Activated T-cell treated with anti-CD3 and anti-CD28 coated beads, Interleukin-2, amount 50 U/mL, for 72 hours (primary cell): ENCODE measurements at places on chromosomes 6 and 20. TPM values are rescaled to one million over a fixed set of nuclear protein-coding genes. Genes with fewer than 3 reads are reported as not detected.

The OR2B6 gene
- total RNA-seq = 0.43 TPM

The SCUBE3 gene
- 0.05 TPM for total RNA-seq

The CYP21A2 gene
- 1.3 TPM for total RNA-seq

The MAP7 gene
- total RNA-seq = 1.4 TPM

The HAO1 gene
- total RNA-seq = not detected

The SAMD5 gene
- not detected for total RNA-seq

The MAP1LC3A gene
- 3.7 TPM for total RNA-seq

The ACSS1 gene
- 18.2 TPM for total RNA-seq

The LY6G6C gene
- 0.67 TPM for total RNA-seq

The TPD52L2 gene
- total RNA-seq = 71.5 TPM

The TREML2 gene
- 8.8 TPM for total RNA-seq

DNA sequence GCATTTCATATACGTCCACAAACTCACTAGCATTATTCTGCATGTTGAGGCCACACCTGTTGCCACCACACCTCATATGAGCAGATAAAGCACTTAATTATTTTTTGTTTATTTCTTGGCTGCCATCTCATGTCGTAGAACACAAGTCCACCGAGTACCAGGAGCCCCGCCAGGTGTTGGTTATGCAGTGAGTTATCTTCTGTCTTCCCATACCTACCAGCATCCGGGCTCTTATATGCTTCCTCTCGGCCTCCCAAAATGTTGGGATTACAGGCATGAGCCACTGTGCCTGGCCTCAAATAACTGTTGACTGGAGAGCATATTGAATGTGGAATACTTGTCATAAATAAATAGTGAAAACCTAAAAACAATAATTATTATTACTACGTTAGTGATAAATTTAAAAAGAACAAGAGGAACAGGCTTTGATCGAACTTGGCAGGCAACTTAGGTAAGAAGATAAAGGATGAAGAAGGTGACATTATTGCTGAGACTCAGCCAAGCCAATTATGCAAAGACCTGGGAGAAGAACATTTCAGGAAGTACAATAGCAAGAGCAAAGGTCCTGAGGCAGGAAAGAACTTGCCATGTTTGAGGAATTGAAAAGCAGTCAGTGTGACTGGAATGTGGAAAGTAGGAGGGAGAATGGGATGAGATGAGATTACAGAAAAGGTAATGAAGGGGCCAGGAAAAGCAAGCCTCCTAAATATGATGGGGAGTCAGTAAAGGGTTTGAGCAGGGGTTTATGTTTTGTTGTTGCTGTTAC, 12.6 kb upstream of the SLC23A2 start:
- no peak for DNase-seq

- no peak for DNase-seq
These were observed 25.3 kb downstream of the CTCFL start for GRCh38 chr20:57499676-57500075.

GRCh38 chr6:41371992-41372831, 36.8 kb downstream of the NCR2 start:
- DNase-seq = peak; percentile 18

DNA sequence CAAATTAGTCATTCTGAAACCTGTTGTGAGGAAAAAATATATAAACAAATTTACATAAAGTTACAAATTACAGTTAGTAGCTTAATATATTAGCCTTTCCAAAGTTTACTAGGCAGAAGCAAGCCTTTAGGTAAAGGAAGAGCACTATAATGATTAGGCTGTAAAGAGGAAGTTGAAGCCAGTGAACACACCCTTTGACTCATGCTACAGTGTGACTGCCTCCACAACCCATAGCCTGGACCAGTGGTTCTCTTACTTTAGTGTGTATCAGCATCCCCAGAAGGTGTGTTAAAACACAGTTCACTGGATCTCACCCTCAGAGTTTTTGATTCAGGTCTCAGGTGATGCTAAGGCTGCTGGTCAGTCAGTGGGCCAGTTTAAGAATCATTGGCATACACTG, 91.4 kb upstream of the DEFB112 start:
- no peak for DNase-seq

- DNase-seq = no peak
These were observed 83.3 kb upstream of the PDE10A start for GRCh38 chr6:165746331-165746730.

- DNase-seq = no peak
These were observed 51.9 kb upstream of the SYNDIG1 start for GRCh38 chr20:24417485-24417884.

DNA sequence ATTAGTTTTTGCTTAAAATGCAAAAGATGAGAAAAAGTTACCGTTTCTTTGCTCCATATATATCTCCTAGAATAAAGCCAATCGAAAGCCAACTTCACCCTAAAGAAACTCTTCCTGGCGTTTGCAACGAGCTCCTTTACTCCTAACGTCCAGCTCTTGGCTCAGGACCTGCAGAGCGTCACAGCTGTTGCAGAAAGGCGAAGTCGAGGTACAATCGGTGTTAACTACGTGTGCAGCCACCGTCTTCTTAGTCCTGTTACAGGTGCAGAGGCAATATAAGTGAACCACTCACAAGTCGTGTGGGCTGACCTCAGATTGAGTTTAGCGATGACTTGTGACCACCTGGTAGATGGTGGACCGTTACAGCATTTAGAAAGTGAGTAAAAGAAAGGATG, 113.1 kb downstream of the TRIM27 start:
- no peak for DNase-seq

- peak; percentile 13 for DNase-seq
These were observed 52.6 kb upstream of the SLC22A1 start for GRCh38 chr6:160069050-160069454.

GRCh38 chr20:1491281-1491840, at the start of gene SIRPB2:
Gene SIRPB2 (minus strand): TSS chr20:1491420. CDS start chr20:1491359, 61 bp downstream.
- DNase-seq = no peak

- DNase-seq = no peak
These were observed 361.6 kb downstream of the THBS2 start for GRCh38 chr6:168892031-168892430.

- DNase-seq = no peak
These were observed 76.7 kb upstream of the FABP7 start for GRCh38 chr6:122702841-122703240.

GRCh38 chr6:37060195-37060559, 54.7 kb downstream of the FGD2 start:
- DNase-seq = no peak

GRCh38 chr6:7505189-7505699, 36.2 kb upstream of the DSP start:
- no peak for DNase-seq

GRCh38 chr6:16442031-16442430, 203.6 kb downstream of the GMPR start:
- no peak for DNase-seq

- no peak for DNase-seq
These were observed 326.4 kb upstream of the MARCKS start for GRCh38 chr6:113530769-113531168.

DNA sequence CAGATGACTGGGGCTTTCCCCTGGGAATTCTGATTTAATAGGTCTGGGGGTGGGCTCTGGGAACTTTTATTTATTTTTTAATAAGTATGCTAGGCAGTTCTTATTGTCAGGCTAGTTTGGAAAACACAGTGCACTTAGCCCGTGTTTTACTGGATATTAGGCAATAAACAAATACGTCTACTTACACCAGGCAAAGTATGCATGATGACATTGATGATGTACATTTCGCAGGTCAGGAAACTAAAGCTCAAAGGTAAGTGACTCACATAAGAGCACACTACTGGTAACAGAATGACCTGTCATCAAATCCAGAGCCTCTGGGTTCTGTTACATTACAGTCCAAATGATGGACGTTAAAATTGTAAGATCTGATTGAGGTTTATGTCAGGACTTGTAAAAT, 144.4 kb upstream of the EXOC2 start:
- DNase-seq = no peak

GRCh38 chr6:144036064-144036834, 28.2 kb upstream of the PLAGL1 start:
- DNase-seq = peak; percentile 15

DNA sequence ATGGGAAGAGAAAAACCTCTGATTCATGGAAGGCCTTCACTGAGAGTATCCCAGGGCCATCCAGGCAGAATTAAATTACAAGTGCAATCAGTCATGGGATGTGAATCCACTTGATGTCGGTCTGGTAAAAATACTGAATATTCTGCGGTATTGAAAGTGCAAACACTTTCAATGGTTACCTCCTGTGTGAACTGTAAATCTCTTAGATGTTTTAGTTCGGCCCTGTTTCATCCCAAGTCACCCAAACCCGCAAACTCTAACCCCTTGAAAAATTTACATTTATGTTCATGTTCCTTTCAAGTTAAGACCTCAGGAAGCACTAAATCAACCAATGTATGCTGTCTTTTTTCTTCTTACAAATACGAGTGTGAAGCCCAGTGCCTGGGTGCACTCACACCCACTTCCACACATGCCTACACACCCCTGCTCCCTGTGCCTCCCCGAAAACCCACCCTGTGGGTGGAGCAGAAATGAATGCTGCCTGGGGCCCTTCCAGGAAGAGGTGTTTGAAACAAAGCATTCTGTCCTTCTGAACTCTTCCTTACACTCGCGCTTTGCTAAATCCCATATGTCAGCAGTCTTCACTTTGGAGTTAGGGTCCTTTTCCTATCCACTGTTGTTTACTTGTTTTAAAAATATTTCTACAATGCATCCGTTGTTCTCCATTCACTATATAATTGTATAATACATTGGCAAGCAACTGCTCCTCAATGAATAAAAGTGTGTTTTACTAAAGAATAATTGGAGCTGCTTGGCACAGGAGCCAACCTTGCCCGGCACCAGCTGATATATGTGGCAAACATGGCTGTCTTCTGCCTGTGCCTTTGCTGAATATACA, 62.7 kb downstream of the FYN start:
- DNase-seq = no peak

DNA sequence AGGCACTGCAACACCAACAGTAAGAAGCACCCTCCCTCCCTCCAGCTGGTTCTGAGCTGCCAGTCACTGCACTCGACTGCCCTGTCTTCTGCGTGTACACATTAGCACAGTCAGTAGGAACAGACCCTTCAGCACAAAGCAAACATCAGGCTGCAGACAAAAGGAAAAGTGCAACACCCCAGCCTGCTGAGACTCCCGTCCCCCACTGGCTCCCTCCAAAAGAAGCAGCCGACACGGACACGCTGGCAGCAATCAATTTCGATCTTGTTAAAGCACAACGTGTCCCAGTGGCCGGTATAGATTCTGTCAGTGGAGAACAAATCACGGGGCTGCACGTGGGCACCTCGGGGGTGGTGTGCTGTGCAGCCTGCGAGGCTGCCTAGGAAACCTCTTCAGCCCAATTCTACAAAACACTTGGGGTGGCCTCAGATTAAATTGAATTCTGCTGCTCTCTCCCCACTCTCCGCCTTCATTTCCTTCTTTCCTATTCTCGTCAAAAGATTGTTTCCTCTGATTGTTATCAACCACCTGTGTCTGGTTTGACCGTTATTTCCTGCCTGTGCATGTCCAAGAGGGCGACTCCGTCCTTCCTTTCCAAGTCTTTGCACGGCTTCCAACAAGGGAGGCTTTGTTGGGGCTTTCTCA, 38.7 kb downstream of the TRAF3IP2 start:
- peak; percentile 22 for DNase-seq

DNA sequence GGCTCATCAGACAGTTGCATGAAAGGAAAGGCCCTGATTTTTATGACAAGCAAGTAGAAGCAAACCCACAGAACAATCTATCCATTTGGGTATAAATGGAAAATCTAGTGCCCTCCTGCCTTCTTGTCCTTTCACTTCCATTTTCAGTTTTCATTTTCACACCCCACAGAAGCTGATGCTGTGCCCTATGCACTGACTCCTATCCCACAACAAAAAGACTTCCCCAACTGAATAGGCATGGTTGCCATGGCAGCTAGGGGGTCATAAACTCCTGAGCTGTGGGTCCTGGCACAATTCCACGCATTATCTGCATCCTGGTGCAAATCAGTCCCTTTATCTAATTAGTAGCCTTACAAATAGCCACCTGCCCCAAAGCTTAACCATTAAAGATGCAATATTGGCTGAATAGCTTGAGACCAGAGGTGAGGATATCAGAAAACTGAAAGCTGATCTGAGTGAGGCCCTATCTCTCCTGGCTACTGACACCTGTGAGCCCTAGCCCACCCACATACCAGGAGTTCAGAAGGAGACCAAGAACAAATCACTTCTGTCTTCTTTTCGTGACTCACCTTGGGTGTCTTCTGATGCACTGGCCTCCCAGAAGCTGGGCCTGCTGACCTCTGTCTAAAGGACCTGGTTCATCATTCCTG, 34.9 kb upstream of the HEY2 start:
- no peak for DNase-seq

GRCh38 chr20:34491226-34491931, 24.8 kb upstream of the DYNLRB1 start:
- DNase-seq = no peak

DNA sequence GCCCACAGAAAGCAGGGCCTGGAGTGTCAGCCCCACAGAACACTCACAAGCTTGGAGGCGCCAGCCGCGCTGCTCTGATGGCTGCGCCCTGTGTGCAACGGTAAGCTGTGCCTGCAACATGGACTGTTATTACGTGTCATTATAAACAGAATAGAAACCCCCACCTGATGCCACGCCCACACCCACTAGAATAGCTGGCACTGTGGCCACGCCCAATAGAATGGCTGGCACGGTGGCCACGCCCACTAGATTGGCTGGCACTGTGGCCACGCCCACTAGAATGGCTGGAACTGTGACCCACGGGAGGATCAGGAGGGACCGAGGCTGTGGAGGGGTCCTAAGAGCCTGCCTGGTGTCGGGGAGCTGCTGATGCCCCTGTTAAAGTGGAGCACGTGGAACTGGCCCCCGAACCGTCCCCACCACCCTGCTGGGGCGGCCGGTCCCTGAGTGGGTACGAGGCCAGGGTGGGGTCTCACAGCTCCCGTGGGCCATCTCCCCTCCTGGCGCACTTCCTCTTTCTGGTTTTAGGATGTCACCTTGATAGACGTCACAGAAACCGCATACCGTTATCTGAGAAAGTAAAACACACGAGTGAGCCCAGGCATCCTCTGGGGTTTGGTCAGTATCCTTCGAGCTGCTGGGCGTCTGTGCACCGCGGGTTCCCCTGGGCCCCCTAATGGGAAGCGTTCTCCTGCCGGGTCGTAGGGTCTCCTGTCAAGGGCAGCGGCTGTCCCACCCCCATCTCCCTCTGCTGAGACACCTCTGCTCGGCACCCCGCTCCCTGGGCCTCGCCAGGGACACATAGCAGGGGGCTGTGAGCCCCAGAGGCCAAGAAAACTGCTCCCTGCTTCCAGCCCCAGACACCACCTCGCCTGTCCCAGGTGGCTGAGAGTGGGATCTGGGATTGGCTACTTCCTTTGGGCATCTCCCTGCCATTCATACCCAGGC, 25.4 kb downstream of the SLC17A9 start:
- DNase-seq = peak; percentile 88

DNA sequence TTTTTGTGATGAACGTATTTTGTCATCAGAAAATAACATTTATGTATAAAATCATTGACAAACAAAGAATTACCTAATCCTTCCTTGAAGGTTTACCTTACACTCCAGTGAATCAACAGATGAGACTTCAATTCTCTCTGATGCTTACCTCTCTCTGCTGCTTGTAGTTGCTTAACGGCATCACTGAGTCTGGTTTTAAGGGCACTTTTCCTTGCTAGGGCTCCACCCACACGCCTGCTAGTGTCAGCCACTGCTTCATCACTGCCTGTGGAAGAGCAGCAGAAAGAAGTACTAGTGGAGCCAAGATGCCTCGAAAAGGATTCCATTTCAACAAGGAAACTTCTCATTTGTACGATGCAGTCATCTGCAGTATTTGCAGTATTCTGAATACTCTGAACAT, 63.0 kb downstream of the FAM229B start:
- DNase-seq = no peak

GRCh38 chr6:38131527-38131965, 312.0 kb downstream of the ZFAND3 start:
- DNase-seq = peak; percentile 6

- no peak for DNase-seq
These were observed 521.7 kb downstream of the EPM2A start for GRCh38 chr6:145213614-145214013.
